ENCODE measurements at places on chromosomes 11 and 22. TPM values are rescaled to one million over a fixed set of nuclear protein-coding genes. Genes with fewer than 3 reads are reported as not detected.

DNA sequence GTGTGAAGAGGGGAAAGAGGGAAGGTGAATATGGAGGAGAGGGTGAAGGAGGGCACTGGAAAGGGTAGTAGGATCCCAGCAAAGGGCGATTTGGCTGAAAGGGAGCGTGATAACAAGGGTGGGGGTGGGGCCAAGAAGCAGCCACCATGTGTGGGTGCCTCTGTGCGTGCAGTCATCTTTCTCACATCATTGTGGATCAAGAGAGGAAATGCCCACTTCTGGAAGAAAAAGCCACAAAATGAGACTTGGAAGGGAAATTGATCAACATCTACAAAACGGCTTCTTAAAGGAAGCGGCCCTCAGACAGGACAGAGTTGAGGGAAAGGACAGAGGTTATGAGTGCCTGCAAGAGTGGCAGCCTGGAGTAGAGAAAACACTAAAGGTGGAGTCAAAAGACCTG is 1.2 kb upstream of the CXCR5 start:
- H3K36me3 ChIP-seq = no peaks in the 10 kb centered on the region
- DNase-seq = no peak
- H3K4me1 ChIP-seq = no peaks in the 10 kb centered on the region
- no peak overlapping the region for H3K27ac ChIP-seq

GRCh38 chr22:30262917-30263741 is 3.5 kb downstream of the OSM start:
- no peaks in the 10 kb centered on the region for H3K36me3 ChIP-seq
- H3K27me3 ChIP-seq = no peaks in the 10 kb centered on the region
- no peak for DNase-seq
- peak overlapping the region; percentile 76 for H3K27ac ChIP-seq

The OR5P2 gene
- 0.52 TPM for total RNA-seq

GRCh38 chr22:47163481-47163855 is 401.0 kb downstream of the TBC1D22A start:
- H3K27me3 ChIP-seq = no peaks in the 10 kb centered on the region
- H3K4me3 ChIP-seq = no peak overlapping the region
- no peak for DNase-seq
- H3K4me1 ChIP-seq = no peaks in the 10 kb centered on the region
- no peaks in the 10 kb centered on the region for H3K36me3 ChIP-seq

DNA sequence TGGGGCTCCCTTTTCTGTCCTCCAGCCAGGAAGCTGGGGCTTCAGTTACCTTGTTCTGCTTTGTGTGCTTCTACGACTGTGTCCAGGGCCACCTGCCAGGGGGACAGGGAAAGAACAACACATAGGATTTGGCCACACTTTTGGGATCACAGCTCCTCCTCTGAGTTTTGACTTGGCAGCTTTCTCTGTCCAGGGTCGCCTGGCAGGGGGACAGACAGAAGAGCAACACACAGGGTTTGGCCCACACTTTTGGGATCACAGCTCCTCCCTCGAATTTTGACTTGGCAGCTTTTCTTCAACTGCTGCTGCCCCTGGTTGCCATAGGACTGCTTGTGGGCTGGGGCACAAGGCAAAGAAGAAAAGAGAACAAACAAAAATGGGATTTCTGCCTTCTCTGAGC is 19.1 kb downstream of the INCENP start:
- H3K27me3 ChIP-seq = no peaks in the 10 kb centered on the region
- no peaks in the 10 kb centered on the region for H3K36me3 ChIP-seq
- no peak overlapping the region for H3K4me3 ChIP-seq
- no peak overlapping the region for H3K27ac ChIP-seq
- H3K4me1 ChIP-seq = no peaks in the 10 kb centered on the region
- peak; percentile 86 for DNase-seq

GRCh38 chr11:130907229-130907628 is 9.1 kb downstream of the SNX19 start:
- no peak for DNase-seq
- H3K27ac ChIP-seq = no peak overlapping the region
- H3K4me3 ChIP-seq = no peak overlapping the region

- H3K27me3 ChIP-seq = no peaks in the 10 kb centered on the region
- H3K36me3 ChIP-seq = no peaks in the 10 kb centered on the region
- H3K4me1 ChIP-seq = peaks cover 74% of the 10 kb centered on the region
- H3K4me3 ChIP-seq = no peak overlapping the region
These were observed 64.7 kb downstream of the PACSIN2 start for GRCh38 chr22:42950281-42950680.

The RIN1 gene
- 10.2 TPM for total RNA-seq

DNA sequence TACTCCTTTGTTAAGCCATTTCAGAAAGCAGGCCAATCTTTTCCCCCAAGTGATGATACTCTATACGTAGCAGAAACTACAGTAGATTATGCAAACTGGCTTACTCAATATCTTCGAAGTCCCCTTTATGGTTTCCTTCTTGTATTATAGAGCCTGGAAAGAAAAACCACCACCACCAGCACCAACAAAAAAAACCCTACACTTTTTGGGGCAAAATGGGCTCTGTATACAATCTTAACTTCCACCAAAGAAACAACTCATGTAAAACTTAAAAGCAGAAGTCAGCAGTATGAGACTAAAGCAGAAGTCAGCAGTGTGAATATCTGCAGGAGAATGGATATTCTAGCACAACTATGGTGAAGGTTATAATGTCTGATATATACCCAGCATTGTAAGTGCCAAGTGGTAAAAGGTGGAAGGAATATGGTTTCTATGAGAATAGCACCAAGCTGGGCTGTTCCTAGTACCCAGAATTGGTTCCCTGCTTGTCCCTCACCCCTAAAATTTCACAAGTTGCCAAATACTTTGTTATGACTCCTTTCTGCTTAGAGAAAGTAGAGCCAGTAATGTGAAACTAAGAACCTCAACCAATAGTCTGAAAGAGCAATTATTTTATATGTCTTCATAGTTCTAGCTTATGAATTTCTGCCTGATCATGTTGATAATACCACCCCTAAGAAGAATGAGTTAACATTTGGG is 252.1 kb downstream of the SBF2 start:
- H3K36me3 ChIP-seq = no peaks in the 10 kb centered on the region
- H3K4me3 ChIP-seq = no peak overlapping the region
- H3K27me3 ChIP-seq = no peaks in the 10 kb centered on the region
- no peak for DNase-seq
- peaks cover 4% of the 10 kb centered on the region for H3K4me1 ChIP-seq

The OR52H1 gene
- 0.45 TPM for total RNA-seq

The RAB38 gene
- 12.3 TPM for total RNA-seq

DNA sequence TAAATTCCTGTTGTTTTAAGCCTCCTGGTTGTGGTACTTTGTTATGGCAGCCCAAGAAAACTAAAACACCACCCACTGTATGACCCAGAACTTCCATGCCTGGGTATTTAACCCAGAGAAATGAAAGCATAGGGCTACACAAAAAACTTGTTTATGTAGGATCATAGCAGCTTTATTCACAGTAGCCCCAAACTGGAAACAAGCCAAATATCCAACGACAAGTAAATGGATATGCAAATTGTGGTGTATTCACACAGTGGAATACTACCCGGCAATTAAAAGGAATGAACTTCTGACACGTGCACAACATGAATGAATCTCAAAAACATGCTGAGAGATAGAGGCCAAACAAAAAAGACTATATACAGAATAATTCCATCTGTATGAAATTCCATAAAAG is 62.2 kb upstream of the NAV2 start:
- peaks cover 6% of the 10 kb centered on the region for H3K4me1 ChIP-seq
- no peak for DNase-seq
- no peak overlapping the region for H3K4me3 ChIP-seq
- H3K27me3 ChIP-seq = no peaks in the 10 kb centered on the region

- no peak for DNase-seq
- no peaks in the 10 kb centered on the region for H3K4me1 ChIP-seq
- no peak overlapping the region for H3K27ac ChIP-seq
- no peak overlapping the region for H3K4me3 ChIP-seq
- no peaks in the 10 kb centered on the region for H3K36me3 ChIP-seq
- H3K27me3 ChIP-seq = peaks cover 10% of the 10 kb centered on the region
These were observed 235.0 kb downstream of the MIAT start for GRCh38 chr22:26892166-26893041.

- no peak for DNase-seq
- H3K27ac ChIP-seq = no peak overlapping the region
- no peaks in the 10 kb centered on the region for H3K4me1 ChIP-seq
- H3K27me3 ChIP-seq = no peaks in the 10 kb centered on the region
These were observed 10.7 kb upstream of the POGLUT3 start for GRCh38 chr11:108508653-108509593.

DNA sequence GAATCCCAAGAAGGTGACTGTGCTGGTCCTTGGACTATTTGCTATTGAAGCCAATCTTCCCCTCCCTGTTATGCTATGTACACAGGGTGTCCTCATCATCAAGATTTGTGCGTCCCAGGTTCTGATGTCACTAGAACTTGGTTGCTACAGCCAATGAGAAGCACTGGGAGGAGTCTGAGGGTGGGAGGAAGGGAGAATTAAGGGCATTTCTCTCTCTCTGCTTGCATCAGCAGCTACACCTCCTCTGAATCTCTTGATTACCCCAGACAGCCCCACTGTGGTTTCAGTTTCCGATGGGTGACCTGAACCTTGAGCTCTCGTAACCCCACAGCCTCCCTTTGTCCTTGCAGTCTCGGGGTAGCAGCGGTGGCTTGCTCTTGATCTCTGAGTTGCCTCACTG is 212.4 kb upstream of the SESN3 start:
- DNase-seq = no peak
- H3K27ac ChIP-seq = no peak overlapping the region
- no peak overlapping the region for H3K4me3 ChIP-seq
- H3K4me1 ChIP-seq = no peaks in the 10 kb centered on the region
- no peaks in the 10 kb centered on the region for H3K27me3 ChIP-seq

DNA sequence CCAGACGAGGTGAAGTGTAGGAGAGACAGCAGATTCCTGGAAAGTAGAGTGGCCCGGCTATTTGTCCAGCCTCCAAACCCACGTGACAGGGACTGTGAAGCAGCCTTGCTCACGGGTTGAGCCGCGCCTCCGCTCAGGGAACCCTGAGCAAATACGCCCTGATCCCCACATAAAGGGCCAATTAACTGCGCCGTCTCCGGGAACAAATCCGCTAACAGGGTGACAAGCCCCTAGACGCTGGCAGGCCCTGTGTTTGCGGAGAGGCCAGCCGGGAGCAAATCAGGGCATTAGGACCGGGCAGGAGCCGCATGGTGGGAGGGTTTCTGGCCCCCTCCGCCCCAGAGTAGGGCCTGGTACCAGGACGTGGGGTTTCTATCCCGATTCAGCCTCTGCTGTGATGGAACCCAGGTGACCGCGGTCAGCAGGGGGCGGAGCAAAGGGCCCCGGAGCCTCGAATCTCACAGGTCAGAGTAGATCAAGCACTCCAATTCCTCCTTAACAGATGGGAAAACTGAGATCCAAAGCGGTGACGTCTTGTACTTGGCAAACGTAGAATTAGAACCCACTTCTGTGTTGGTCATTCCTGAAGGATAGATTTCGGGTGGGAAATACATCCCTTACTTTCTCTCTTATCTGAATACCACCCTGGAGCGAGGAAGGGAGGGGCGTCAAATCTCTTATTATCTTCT is 2.0 kb upstream of the ROBO3 start:
- no peaks in the 10 kb centered on the region for H3K36me3 ChIP-seq
- DNase-seq = peak; percentile 47
- peaks cover 57% of the 10 kb centered on the region for H3K27me3 ChIP-seq
- H3K4me3 ChIP-seq = no peak overlapping the region

The IFITM5 gene
- not detected for total RNA-seq

The OR51B4 gene
- not detected for total RNA-seq

The GGTLC3 gene
- total RNA-seq = 0.84 TPM

The MEI1 gene
- 7.9 TPM for total RNA-seq

- H3K4me3 ChIP-seq = no peak overlapping the region
- H3K4me1 ChIP-seq = peaks cover 63% of the 10 kb centered on the region
- no peaks in the 10 kb centered on the region for H3K27me3 ChIP-seq
These were observed 47.1 kb downstream of the BCR start for GRCh38 chr22:23227380-23227779.

- no peak overlapping the region for H3K4me3 ChIP-seq
- no peak overlapping the region for H3K27ac ChIP-seq
- no peaks in the 10 kb centered on the region for H3K27me3 ChIP-seq
These were observed 48.5 kb downstream of the GGTLC2 start for GRCh38 chr22:22692707-22693530.

The SLC22A9 gene
- not detected for total RNA-seq

The IGLL1 gene
- total RNA-seq = not detected

- H3K4me1 ChIP-seq = peaks cover 38% of the 10 kb centered on the region
- no peaks in the 10 kb centered on the region for H3K36me3 ChIP-seq
- H3K27ac ChIP-seq = no peak overlapping the region
These were observed 115.4 kb upstream of the OR4B1 start for GRCh38 chr11:48101044-48101733.

- H3K27ac ChIP-seq = no peak overlapping the region
- no peaks in the 10 kb centered on the region for H3K4me1 ChIP-seq
- no peak overlapping the region for H3K4me3 ChIP-seq
These were observed 328.5 kb downstream of the CNTN5 start for GRCh38 chr11:99349151-99349673.

- no peaks in the 10 kb centered on the region for H3K36me3 ChIP-seq
- DNase-seq = no peak
- no peak overlapping the region for H3K4me3 ChIP-seq
- no peak overlapping the region for H3K27ac ChIP-seq
- H3K27me3 ChIP-seq = no peaks in the 10 kb centered on the region
These were observed 20.0 kb downstream of the SHANK2 start for GRCh38 chr11:71232364-71232763.

- H3K4me1 ChIP-seq = peaks cover 9% of the 10 kb centered on the region
- no peak overlapping the region for H3K4me3 ChIP-seq
- H3K27me3 ChIP-seq = peaks cover 5% of the 10 kb centered on the region
These were observed 16.3 kb downstream of the MYO18B start for GRCh38 chr22:25758316-25758715.

The TLCD5 gene
- total RNA-seq = 6.9 TPM

The CRYBB2 gene
- not detected for total RNA-seq

- H3K4me1 ChIP-seq = peaks cover 8% of the 10 kb centered on the region
- H3K27ac ChIP-seq = no peak overlapping the region
- no peaks in the 10 kb centered on the region for H3K36me3 ChIP-seq
These were observed 68.5 kb upstream of the IGLL5 start for GRCh38 chr22:22818861-22819855.

The SLCO2B1 gene
- total RNA-seq = 220 TPM

- no peak overlapping the region for H3K27ac ChIP-seq
- H3K4me3 ChIP-seq = no peak overlapping the region
- peaks cover 3% of the 10 kb centered on the region for H3K36me3 ChIP-seq
- H3K27me3 ChIP-seq = no peaks in the 10 kb centered on the region
These were observed 40.1 kb downstream of the EIF4ENIF1 start for GRCh38 chr22:31449506-31449905.

All from left lung (tissue), 14 donors.